ENCODE measurements at places on chromosomes 7 and 10. TPM values are rescaled to one million over a fixed set of nuclear protein-coding genes. Genes with fewer than 3 reads are reported as not detected.

The WASHC2C gene
- 70.1 TPM for total RNA-seq

DNA sequence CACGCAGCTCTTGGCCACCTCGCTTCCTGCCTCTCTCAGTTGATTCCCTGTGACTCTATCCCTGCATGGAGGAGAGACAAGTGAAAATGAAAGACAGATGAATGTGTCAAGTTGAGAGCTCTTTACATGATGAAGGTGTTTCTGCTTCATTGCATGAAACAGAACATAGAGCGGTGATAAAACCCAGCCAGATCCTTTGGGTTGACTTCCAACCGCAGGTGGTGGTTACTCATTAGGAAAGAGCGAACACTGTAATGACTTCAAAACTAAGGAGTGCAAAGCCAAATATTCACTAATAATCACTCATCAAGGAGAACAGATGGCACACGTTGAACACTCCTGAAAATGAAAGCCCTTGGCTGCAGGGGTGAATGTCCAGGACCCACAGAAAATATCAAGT, 31.8 kb upstream of the WDR11 start:
- no peaks in the 10 kb centered on the region for H3K27me3 ChIP-seq

GRCh38 chr7:2715341-2716231, 27.6 kb downstream of the AMZ1 start:
- no peak overlapping the region for H3K27ac ChIP-seq
- no peaks in the 10 kb centered on the region for H3K27me3 ChIP-seq
- peaks cover 4% of the 10 kb centered on the region for H3K36me3 ChIP-seq
- no peak overlapping the region for H3K4me3 ChIP-seq
- no peak for DNase-seq
- peaks cover 24% of the 10 kb centered on the region for H3K4me1 ChIP-seq

DNA sequence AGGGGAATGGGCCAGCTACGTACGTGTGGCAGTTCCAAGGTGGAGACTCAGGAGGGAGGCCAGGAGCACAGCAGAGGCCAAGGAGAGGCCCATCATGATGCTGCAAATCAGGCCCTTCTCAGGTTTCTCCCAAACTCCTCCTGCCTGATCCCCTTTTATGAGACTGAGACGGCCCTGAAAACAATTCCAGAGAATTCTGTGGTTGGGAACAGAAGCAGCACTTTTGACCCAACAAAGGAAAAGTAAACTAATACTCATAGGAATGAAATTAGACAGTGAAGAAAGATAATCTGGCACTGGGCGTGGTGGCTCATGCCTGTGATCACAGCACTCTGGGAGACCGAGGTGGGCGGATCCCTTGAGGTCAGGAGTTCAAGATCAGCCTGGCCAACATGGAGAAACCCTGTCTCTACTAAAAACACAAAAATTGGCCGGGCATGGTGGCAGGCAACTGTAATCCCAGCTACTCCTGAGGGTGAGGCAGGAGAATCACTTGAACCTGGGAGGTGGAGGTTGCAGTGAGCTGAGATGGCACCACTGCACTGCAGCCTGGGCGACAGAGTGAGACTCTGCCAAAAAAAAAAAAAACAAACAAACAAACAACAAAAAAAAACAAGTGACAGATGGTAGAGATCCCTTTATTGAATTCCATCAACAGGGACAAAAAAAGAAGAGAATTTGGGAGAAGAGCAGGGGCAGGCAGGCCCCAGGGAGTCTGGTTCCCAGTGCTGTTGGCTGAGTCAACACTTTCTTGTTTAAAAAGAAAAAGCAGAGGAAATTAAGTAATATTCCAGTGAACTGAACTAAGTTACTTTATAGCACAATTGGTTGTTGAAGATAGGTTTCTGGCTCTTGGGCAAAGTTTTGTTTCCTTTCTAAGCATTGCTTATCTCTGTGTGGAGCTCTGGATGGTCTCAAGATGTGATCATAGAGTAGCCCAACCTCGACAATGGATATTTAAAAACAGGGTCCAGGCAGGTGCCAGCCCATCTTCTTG, at the start of gene CCL26:
Gene CCL26 (minus strand): TSS at position 131 of the 997 bp plus-strand sequence. CDS start 35 bp downstream, at position 96.
- no peaks in the 10 kb centered on the region for H3K4me1 ChIP-seq
- H3K4me3 ChIP-seq: no peak within 1 kb of the TSS
- H3K27me3 ChIP-seq: no peaks in the 10 kb centered on the region
- DNase-seq: no peak

DNA sequence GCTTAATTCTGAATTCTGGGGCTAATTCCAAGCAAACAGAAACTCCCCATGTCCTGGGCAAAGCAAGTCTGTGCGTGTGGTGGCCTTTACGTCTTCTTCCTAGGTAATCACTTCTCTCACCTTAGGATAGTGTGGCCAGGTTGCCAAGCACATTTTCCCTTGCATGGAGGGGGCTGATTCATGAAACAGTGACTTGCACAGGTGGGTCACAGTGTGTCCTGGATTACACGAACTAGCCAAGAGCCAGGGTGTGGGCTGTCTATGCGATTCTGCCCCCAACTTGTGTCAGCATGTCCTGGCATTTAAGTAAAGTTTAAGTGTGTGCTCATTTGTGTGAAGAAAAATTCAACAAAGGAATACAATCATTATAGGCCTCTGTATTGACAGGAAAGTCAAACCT, 18.5 kb upstream of the SEM1 start:
- no peaks in the 10 kb centered on the region for H3K4me1 ChIP-seq
- no peak overlapping the region for H3K4me3 ChIP-seq
- no peak overlapping the region for H3K27ac ChIP-seq
- DNase-seq: no peak
- H3K27me3 ChIP-seq: no peaks in the 10 kb centered on the region
- no peaks in the 10 kb centered on the region for H3K36me3 ChIP-seq

- H3K4me3 ChIP-seq: no peak overlapping the region
- H3K27ac ChIP-seq: peak overlapping the region; percentile 66
- no peaks in the 10 kb centered on the region for H3K27me3 ChIP-seq
- no peaks in the 10 kb centered on the region for H3K36me3 ChIP-seq
These were observed 26.4 kb downstream of the DRGX start for GRCh38 chr10:49369216-49370162.

The KCNIP2 gene
- 2.6 TPM for total RNA-seq

GRCh38 chr10:68594405-68594804, 34.3 kb downstream of the TET1 start:
- H3K36me3 ChIP-seq: no peaks in the 10 kb centered on the region
- peak overlapping the region; percentile 13 for H3K27ac ChIP-seq
- no peak overlapping the region for H3K4me3 ChIP-seq
- H3K4me1 ChIP-seq: peaks cover 11% of the 10 kb centered on the region
- DNase-seq: no peak

The SMKR1 gene
- total RNA-seq: 0.51 TPM

The BPGM gene
- total RNA-seq: 14.3 TPM

The HMX2 gene
- not detected for total RNA-seq

The MYOZ1 gene
- 2.4 TPM for total RNA-seq

DNA sequence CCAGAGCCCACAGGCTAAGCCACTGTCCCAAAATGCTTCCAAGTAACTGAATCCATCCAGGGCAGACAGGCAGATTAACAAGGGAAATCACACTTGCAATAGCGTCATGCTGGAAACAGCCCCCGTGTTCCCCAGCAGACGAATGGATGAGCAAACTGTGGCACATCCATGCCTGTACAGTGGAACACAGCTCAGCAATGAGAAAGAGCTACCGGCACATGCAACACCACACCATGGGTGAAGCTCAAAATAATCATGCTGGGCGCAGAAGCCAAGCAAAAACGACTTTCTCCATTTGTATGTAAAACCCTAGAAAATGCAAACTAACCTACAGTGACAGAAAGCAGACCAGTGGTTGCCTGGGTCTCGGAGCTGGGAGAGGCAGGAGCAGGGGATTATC, 153.1 kb downstream of the SLIT1 start:
- no peaks in the 10 kb centered on the region for H3K36me3 ChIP-seq
- H3K27me3 ChIP-seq: no peaks in the 10 kb centered on the region
- H3K4me1 ChIP-seq: peaks cover 3% of the 10 kb centered on the region
- no peak for DNase-seq
- H3K4me3 ChIP-seq: no peak overlapping the region
- no peak overlapping the region for H3K27ac ChIP-seq

DNA sequence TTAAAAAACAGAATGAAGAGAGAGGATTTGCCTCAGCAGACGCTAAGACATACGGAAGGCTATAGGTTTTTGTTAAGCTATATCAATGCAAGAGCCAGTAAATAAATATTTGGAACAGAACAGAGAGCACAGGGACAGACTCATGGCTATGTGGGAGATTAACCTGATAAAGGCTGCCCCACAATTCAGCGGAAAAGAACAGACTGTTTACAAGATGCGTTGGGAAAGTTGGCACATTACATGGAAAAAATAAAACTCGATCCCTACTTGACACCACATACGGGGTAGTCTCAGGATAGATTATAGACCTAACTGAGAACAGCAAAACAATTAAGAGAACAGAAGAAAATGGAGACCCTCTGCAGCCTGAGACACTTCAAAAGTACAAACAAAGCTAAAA, 10.8 kb downstream of the KCNH2 start:
- H3K4me1 ChIP-seq: peaks cover 8% of the 10 kb centered on the region
- no peaks in the 10 kb centered on the region for H3K27me3 ChIP-seq
- no peak for DNase-seq
- no peak overlapping the region for H3K27ac ChIP-seq

- no peak overlapping the region for H3K4me3 ChIP-seq
- DNase-seq: peak; percentile 85
- H3K36me3 ChIP-seq: no peaks in the 10 kb centered on the region
- H3K4me1 ChIP-seq: peaks cover 4% of the 10 kb centered on the region
- H3K27ac ChIP-seq: peak overlapping the region; percentile 14
These were observed 88.9 kb upstream of the KLF6 start for GRCh38 chr10:3873728-3874461.
